Pons (tissue), 1 donor: ENCODE measurements at places on chromosomes 6 and 20.

- no peak for DNase-seq
These were observed 73.4 kb downstream of the MYB start for GRCh38 chr6:135254471-135254870.

- DNase-seq, result no peak
These were observed 90.5 kb upstream of the VGLL2 start for GRCh38 chr6:117174835-117175360.

DNA sequence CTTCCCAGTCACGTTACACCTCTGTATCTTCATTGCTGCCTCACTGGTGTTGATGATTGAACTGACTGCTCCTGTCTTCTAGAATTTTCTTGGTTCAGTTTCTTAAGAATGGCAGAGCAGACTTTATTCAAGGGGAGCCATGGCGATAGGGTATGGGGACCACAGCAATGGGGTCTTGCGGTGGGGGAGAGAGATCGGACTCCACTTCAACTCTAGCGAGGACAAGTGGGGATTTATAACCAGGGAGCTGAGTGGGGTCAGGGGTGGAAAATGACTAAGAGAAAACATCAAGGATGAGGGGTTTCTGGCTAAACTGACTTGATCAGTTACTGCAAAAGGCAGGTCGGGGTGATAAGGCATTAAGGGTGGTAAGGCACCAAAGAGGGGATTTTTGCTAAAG is 156.4 kb downstream of the CD83 start:
- no peak for DNase-seq

DNA sequence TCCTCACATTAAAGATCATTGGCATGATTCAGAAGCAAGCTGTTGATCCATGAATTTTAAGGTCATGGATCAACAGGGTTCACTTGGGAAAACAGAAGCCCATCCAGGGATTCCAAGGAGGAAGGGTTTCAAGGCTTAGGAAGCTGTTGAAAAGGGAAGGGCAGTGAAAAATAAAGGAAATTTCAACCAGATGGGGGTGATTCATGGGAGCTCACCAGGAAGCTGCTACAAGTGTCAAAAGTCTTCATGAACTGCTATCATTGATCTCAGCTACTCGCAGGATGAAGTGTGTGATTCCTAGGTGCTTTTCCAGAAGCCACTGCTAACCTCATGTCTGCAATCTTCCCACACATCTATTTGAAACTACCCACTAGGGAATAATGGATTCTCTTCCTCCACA is 26.2 kb downstream of the ADTRP start:
- no peak for DNase-seq

- DNase-seq, result no peak
These were observed 24.6 kb upstream of the FOXF2 start for GRCh38 chr6:1364791-1365190.

GRCh38 chr20:1803061-1803931 is 91.9 kb upstream of the SIRPA start:
- peak; percentile 53 for DNase-seq

GRCh38 chr20:3714092-3714491 is 1.7 kb upstream of the SIGLEC1 start:
- peak; percentile 71 for DNase-seq

GRCh38 chr6:154039231-154039842 is at the start of gene OPRM1:
Gene OPRM1, plus strand, starts transcription at chr6:154039240. Its CDS starts 305 bp downstream, at chr6:154039545.
- DNase-seq, result no peak

GRCh38 chr20:478010-478948 is 15.9 kb upstream of the TBC1D20 start:
- DNase-seq, result no peak

- peak; percentile 87 for DNase-seq
These were observed 16.0 kb downstream of the RPS12 start for GRCh38 chr6:132830334-132830751.

DNA sequence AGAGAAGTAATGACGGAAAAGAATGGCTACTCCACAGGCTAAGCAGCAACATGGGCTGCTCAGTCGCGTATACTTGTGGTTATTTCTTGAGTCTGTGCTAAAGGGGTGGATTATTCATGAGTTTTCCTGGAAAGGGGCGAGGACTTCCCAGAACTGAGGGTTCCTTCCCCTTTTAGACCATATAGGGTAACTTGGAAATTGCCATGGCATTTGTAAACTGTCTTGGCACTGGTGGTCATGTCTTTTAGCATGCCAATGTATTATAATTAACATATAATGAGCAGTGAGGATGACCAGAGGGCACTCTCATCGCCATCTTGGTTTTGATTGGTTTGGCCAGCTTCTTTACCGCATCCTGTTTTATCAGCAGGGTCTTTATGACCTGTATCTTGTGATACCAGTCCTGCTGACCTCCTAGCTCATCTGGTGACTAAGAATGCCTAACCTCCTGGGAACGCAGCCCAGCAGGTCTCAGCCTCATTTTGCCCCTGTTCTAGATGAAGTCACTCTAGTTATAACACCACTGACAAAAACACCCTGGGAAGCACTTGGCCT is 11.4 kb downstream of the LBP start:
- no peak for DNase-seq

DNA sequence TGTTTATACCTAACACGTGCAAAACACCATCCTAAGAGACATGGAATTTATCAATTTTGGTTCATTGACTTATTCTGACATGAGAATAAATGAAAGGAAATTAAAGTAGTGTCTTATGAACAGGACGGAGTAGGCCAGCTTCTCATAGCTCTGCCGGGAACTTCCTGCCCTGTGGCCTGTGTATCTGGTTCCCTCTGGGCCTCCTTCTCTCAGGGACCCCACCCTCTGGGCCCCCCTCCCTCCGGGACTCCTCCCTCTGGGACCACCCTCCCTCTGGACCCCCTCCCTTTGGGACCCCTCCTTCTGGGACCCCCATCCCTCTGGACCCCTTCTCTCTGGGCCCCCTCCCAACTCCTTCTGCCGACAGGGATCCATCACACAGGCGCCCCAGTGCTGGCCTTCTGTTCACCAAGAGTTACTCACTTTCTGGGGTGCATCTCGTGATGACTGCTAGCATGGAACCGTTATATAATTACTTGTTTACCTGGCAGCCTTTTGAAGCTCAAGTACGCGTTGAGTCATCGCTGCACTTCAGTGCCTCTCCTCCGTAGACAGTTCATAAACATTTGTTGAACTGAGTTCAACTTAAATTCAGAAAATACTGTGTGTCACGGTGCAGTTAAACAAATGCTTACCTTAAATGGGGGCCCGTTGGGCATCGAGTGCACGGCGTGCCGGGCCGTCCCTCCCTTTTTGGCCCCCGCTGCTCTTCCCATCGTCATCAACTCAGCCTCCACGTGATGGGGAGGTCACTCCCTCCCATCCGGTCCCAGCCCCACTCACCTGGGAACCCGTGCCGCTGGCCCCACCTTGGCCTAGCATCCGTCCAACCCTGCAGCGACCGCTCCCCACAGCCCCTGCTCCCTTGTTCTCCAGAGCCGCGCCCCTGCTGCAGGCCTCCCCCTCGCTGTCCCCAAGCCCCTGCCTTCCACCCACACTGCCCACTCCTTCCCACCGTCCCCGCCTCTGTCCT is 8.1 kb downstream of the CCR6 start:
- DNase-seq, result no peak

- no peak for DNase-seq
These were observed 42.3 kb downstream of the GNAS start for GRCh38 chr20:58894652-58895447.

DNA sequence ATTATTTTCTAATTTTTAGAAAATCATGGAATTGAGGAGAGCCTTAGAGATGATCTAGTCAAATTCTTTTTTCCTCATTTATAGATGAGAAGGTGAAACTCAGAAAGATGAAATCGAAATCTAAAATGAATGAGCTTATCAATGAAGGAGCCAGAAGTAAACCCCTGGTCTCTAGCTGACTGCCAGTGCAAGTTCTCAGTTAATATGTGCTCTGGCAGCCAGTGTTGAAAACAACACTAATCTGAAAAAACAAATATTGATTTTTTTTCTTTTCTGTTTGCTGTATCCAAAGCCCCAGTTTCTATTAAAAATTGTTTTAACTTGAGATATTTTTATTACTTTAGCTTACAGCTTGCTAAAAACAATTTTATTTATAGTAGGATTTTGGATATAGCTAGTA is 21.5 kb upstream of the PBOV1 start:
- DNase-seq, result no peak

GRCh38 chr6:26383624-26384417 is 913 bp downstream of the BTN2A2 start:
- no peak for DNase-seq

- DNase-seq, result no peak
These were observed 72.4 kb upstream of the KIF25 start for GRCh38 chr6:167925026-167925425.

- no peak for DNase-seq
These were observed 296.9 kb downstream of the ADGB start for GRCh38 chr6:146895772-146896061.

DNA sequence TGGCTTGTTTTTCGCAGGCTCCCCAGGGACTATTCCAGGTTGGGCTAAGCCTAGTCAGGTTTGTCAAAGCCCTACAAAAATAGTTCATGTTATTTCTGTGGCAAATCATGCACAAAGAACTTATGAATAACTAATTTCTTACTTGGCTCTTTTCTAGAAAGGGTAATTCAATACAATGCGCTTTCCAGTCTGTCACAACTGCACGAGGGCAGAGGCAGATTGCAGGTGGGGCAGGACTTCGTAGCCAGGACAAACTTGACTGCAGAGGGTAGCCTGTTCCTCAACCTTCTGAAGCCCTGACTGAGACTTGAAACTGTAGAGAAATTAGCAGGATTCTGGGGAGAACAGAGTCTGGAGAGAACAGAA is 253.5 kb downstream of the QKI start:
- no peak for DNase-seq

- no peak for DNase-seq
These were observed 158.1 kb upstream of the THBS2 start for GRCh38 chr6:169411722-169412121.

DNA sequence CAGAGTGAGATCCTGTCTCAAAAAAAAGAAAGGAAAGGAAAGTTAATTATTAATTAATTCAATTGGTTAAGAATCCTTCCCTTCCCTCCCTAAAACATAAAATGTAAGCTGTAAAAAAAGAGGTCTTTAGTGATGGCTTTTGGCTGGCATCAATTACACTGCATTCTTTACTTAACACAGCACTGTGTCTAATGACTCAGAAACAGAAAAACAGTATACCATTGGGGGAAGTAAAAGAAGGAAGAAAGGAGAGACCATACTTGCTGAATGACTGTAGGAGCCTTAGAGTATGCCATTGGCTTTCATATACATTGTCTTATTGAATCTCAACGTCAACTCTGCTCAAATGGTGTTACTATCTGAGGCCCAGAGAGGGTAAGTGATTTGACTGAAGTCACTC is 18.3 kb upstream of the CITED2 start:
- no peak for DNase-seq

- DNase-seq, result no peak
These were observed 407.7 kb upstream of the JARID2 start for GRCh38 chr6:14838133-14838583.

GRCh38 chr6:110618591-110619267 is 142.3 kb upstream of the SLC22A16 start:
- peak; percentile 73 for DNase-seq

DNA sequence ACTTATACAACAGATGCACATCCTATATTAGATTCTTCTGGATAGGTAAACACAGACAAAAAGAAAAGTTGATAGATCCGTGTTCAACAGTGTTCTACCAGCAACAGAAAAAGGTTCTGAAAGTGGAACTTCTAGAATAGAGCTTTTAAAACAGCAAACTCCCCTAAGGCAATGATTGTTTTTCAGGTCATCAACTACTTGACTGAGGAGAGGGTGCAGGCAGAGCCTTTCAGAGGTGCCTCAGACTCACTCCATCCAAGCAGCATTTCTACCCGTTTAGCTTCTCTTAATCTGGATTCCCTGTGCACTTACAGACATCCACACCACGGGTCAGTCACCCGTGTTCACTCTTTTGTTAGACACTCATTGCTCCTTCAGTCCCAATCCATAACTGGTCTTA is 28.9 kb downstream of the FYN start:
- no peak for DNase-seq
